Fibroblast of lung (primary cell): ENCODE measurements at places on chromosomes 1 and 21. TPM values are rescaled to one million over a fixed set of nuclear protein-coding genes. Genes with fewer than 3 reads are reported as not detected.

Gene AGTRAP
- 47.3 and 58.8 TPM in 2 replicates for total RNA-seq

Gene TTC39A
- total RNA-seq = 0.51 and 1.5 TPM in 2 replicates

Gene SPRR4
- not detected in 2 replicates for total RNA-seq

Gene DIO1
- total RNA-seq = not detected in 2 replicates

Gene BARHL2
- not detected in 2 replicates for total RNA-seq

Gene CHD5
- total RNA-seq = under 0.01 TPM in 2 replicates

Gene VSIG8
- under 0.01 TPM in 2 replicates for total RNA-seq

Gene IQGAP3
- 1.3 and 16.0 TPM in 2 replicates for total RNA-seq

Gene KCNE2
- total RNA-seq = 0.17 TPM in 1 of 2 replicates, not detected in the other

Gene TNFRSF9
- total RNA-seq = under 0.01 TPM in 1 of 2 replicates, not detected in the other

Gene TNFRSF4
- total RNA-seq = under 0.01 and 0.17 TPM in 2 replicates

Gene FOXD2
- total RNA-seq = 0.51 and 0.83 TPM in 2 replicates

Gene OPN3
- 20.3 and 32.5 TPM in 2 replicates for total RNA-seq

Gene DCDC2B
- total RNA-seq = not detected in 2 replicates

Gene IL19
- total RNA-seq = not detected in 2 replicates

Gene IRF6
- under 0.01 and 0.66 TPM in 2 replicates for total RNA-seq

Gene ARHGEF10L
- 13.1 and 24.3 TPM in 2 replicates for total RNA-seq

Gene GSTM2
- total RNA-seq = 21.1 and 28.2 TPM in 2 replicates

Gene TMPRSS3
- total RNA-seq = not detected in 2 replicates

Gene NUP210L
- under 0.01 and 0.17 TPM in 2 replicates for total RNA-seq

Gene CFAP57
- under 0.01 and 0.17 TPM in 2 replicates for total RNA-seq

Gene KRTAP10-11
- total RNA-seq = not detected in 2 replicates

Gene LENEP
- 0.26 TPM in 1 of 2 replicates, not detected in the other for total RNA-seq

Gene PRAMEF6
- total RNA-seq = not detected in 2 replicates

Gene UBE2U
- total RNA-seq = not detected in 2 replicates

Gene PRAMEF15
- not detected in 2 replicates for total RNA-seq

Gene JAM2
- total RNA-seq = 1.0 and 2.1 TPM in 2 replicates

Gene ANGPTL1
- 4.1 and 7.2 TPM in 2 replicates for total RNA-seq

Gene LCE3D
- not detected in 2 replicates for total RNA-seq

Gene IL24
- 0.17 TPM in 1 of 2 replicates, not detected in the other for total RNA-seq

Gene SYTL1
- under 0.01 and 0.17 TPM in 2 replicates for total RNA-seq

Gene TAS1R1
- total RNA-seq = under 0.01 and 0.17 TPM in 2 replicates

Gene PODN
- total RNA-seq = 49.7 and 67.5 TPM in 2 replicates

Gene PLEKHA6
- total RNA-seq = 1.5 and 3.8 TPM in 2 replicates

Gene ADGRB2
- 7.4 and 10.4 TPM in 2 replicates for total RNA-seq

Gene LCE2C
- total RNA-seq = not detected in 2 replicates

Gene CENPS
- 7.4 and 10.2 TPM in 2 replicates for total RNA-seq

Gene FCER1G
- not detected in 2 replicates for total RNA-seq

Gene NCF2
- total RNA-seq = 0.77 and 2.6 TPM in 2 replicates

Gene UFC1
- total RNA-seq = 87.0 and 95.8 TPM in 2 replicates

Gene LYPLAL1
- 51.5 and 52.6 TPM in 2 replicates for total RNA-seq

Gene SLC1A7
- 0.26 and 0.33 TPM in 2 replicates for total RNA-seq

Gene CCDC190
- total RNA-seq = not detected in 2 replicates

Gene APOBEC4
- total RNA-seq = not detected in 2 replicates

Gene UTS2
- total RNA-seq = not detected in 2 replicates

Gene SIKE1
- 69.5 and 87.8 TPM in 2 replicates for total RNA-seq

Gene C1orf141
- total RNA-seq = not detected in 2 replicates

Gene NADK
- total RNA-seq = 25.7 and 35.0 TPM in 2 replicates

Gene GBP6
- under 0.01 TPM in 1 of 2 replicates, not detected in the other for total RNA-seq

Gene AIM2
- total RNA-seq = not detected in 2 replicates

Gene VWA5B1
- total RNA-seq = not detected in 2 replicates

Gene KCNJ10
- total RNA-seq = not detected in 2 replicates

Gene AADACL4
- not detected in 2 replicates for total RNA-seq

Gene LORICRIN
- not detected in 2 replicates for total RNA-seq

Gene TLR5
- total RNA-seq = 0.17 and 0.77 TPM in 2 replicates
